Ecto neural progenitor cell (in vitro differentiated cells): ENCODE measurements at places on chromosomes 6 and 20.

DNA sequence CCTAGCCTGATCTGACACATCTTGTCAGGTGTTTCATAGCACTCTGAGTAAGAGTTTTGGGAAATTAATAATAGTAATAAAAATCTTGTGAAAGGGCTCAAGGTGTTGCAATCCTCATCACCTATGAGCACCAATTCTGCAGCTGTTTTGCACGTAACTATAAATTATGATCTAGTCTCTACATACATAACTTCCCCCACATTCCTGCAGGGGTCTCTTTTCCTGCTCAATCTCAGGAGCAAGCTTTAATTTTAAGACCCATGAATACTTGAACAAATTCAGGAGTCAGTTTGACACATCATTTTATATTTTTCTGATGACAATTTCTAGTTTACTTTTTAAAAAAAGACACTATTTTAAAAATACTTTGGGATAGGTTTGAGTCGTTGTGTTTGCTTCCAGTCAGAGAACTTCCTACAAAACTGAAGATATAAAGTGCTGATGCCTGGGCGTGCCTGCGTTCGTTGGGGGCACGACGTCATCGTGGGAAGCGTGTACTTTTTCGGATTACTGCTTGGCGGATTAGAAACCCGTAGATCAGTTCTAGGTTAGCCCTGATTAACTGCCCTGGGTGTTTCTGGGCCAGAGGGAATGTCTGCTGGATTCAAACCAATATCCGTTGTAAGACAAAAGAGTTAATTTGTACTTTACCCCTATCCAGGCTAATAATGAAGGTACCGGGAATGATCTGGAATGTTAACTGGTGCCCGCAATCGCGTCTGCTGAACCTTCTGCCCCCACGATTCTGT, 1.0 kb upstream of the E2F3 start:
- no peak for DNase-seq

DNA sequence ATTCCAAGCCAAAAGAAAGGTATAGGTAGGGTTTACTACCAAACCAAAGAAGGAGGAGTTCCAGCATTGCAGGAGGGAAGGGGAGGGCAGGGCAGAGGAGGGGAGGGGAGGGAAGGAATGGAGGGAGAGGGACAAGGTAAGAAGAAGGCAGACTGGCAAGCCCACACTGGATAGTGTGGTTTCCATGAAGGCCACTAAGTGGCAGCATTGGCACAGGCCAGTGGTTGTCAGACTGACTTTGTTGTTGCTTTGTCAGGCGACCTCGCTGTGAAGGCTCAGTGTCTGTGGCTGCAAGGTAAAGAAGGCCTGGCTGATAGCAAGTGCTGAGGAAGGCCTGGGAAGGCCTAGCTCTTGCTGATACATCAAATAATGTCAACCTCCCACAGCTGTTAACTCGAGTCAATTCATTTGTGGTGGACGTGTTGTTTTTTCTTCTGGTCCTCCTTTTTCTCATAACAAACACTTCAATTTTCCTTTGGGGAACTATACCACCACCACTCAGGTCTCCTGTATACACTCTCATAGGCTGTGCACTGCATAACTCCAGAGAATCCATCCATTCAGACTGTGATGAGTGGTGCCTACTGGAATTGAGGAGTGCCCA, 7.7 kb upstream of the ZNF334 start:
- DNase-seq, result peak; percentile 77

- DNase-seq, result no peak
Measured at GRCh38 chr6:79841577-79842375, 105.6 kb downstream of the ELOVL4 start.

- DNase-seq, result peak; percentile 72
Measured at GRCh38 chr6:3023663-3024483, 24.2 kb downstream of the NQO2 start.

- DNase-seq, result no peak
Measured at GRCh38 chr6:90493332-90493731, 93.5 kb downstream of the MAP3K7 start.

DNA sequence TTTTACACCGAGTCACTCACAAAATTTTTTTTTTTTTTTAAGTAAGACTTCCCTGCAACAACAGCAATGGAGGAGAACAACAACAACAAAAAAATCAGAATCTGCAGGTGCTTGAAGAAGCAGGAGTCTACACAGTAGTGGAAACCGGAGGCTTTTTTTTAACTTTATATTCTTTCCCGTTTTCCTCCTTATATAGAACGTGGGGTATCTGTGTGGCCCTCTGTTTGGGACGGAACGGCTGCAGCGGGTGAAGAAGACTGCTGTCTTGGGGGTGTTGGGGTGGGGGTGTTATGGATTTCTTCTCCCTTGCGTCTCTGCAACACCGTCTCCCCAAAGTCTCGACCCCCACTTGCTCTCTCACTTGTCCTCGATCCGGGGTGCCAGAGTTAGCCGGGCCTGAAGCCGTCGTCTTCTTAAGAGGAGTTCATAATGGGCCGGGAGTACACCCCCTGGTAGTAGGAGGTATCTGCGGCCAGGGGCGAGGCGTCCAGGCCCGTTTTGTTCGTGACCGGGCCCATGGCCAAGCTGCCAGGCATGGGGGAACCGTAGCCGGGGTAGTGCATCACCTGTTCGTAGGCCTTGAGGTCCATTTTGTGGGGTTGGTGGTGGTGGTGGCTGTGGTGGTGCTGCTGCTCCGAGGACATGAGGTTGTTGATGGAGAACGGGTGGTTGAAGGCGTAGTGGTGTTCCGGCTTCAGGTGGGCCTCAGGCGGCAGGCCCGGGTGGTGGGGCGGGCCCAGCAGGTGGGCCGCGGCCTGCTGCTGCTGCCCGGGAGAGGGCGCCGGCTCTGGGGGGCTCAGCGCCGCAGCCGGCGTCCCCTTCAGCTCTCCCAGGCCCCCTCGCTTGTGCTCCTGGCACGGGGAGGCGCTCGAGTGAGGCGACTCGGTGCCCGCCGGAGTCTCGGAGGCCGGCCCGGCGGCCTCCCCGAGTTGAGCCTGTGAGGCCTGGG, 2.7 kb downstream of the FOXA2 start:
- no peak for DNase-seq

DNA sequence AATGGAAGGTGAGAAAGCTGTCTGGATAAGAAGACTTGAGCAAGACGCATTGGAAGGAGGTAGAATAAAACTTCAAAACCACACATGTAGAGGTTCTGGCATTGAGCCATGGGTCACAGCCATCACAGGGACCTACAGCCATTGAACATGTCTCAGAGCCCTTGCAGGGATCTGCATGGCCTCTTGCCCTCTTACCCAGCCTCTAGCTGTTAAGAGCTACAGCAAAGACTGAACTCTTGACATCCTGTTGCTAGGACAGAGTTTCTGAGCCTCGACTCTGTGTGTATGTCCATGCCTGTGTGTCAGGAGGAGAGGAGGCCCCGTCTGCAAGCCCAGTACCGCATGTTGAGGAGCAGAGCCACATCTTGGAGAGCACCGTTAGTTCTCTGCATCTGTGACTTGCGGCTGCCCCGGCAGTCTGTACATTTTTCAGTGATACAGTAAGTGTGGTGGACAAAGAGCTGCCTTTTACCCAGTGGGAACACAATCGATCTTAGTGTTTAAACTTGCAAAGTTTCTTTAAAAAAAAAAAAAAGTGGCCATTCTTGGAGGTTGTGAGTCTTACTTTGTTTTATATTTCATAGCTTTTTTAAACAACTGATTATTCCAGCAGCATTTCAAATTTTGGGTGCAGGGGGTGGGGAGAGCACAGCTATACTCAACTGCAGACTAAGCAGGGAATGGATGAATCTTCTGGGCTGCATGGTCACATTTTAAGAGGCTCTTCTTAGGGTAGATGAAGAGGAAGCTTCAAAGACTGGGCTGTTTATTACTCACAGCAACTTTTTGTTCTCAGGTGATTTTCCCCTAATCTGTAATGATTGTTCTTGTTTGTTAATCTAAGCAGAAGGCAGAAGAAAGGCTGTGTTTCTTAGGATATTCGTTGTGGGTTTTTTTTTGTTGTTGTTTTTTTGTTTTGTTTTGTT, 88.5 kb downstream of the TBC1D7 start:
- no peak for DNase-seq

GRCh38 chr6:41449399-41450245, 96.6 kb upstream of the FOXP4 start:
- DNase-seq, result no peak

GRCh38 chr6:7311176-7311575, 1.8 kb downstream of the SSR1 start:
- DNase-seq, result no peak

DNA sequence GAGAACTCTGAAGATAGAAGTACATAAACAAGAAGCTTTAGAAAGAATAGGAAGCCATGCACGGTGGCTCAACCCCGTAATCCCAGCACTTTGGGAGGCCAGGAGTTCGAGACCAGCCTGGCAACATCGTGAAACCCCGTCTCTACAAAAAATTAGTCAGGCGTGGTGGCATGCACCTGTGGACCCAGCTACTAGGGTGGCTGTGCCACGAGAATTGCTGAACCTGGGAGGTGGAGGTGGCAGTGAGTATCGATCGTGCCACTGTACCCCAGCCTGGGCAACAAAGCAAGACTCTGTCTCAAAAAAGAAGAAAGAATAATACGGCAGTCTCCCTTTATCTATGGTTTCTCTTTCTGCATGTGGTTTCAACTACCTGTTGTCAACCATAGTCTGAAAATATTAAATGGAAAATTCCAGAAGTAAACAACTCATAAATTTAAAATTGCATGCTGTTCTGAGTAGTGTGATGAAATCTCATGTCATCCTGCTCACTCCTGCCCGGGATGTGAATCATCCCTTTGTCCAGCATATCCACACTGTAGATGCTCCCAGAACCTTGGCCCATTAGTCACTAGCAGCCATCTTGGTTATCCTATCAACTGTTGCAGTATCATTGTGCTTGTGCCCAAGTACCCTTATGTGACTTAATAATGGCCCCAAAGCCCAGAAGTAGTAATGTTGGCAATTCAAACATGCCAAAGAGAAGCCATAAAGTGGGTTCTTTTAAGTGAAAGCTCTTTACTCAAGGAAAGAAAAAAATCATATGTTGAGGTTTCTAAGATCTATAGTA, 22.1 kb downstream of the DEK start:
- no peak for DNase-seq

GRCh38 chr20:25042531-25043498, 15.1 kb downstream of the ACSS1 start:
- DNase-seq, result no peak

GRCh38 chr6:52392944-52393343, 27.2 kb upstream of the EFHC1 start:
- DNase-seq, result no peak

DNA sequence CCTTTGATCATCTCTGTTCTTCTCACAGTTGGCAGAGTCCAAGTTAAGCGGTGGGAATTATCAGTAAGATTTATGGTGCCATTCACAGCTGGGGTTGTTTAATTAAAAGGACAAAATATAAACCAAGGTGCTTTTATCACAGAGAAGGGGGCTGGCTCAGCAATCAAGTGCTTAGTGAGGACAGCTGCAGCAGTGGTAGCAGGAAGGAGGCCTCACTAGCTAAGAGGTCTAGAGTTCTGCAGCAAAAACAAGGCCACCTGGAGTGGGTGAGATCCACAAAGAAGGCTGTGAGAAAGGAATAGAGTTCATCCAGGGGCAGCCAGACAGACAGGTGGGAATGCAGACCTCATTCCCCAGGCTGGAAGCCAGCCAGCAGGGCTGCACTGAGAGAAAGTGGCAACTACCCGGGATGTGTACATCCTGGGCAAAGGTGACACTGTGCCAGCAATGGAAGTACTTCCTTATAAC, 37.1 kb downstream of the PIGU start:
- no peak for DNase-seq

DNA sequence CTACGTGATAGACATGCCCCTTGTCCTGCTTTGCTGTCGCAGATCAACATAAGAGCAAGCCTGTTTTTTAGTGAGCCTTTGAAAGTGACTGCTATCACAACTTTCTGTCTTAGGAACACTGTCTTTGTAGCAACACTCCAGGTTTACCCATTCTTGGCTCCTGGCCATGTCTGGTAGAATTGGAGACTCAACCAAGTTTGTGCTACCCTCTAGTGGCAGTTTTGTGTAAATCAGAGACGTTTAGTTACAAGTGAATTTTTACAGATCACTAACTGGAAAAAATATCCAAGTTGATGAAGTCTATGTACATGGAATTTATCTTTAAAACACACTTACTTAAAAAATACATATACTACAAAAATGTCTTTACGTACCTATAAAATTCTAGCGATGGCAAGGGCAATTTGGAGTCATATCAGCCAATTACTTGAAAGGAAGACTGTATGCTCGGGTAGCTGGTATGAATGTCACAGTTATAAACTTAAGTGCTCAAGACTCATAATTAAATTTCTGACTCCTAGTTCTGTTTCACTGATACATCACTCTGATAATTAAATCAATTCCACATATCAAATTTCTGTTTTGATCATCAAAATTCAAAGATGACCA, 101.4 kb downstream of the ADGB start:
- peak; percentile 47 for DNase-seq

DNA sequence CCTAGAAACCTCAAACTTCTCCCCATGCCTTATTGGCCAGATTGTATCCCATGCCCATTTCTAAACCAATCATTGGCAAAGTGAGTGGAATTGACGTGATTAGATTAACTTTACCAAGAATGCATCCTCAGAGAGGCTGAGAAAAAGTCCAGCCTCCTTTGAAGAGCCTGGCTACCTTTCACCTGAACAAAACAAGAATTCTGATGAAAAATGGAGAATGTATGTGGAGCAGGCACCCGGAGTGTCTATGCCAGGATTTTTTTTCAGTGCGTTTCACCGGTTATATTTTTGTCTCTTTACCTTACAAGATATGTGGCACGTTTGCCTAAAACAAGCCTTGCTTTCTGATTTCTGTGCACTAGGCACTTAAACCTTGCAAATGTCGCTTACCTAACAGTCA, 6.1 kb upstream of the TRAM2 start:
- DNase-seq, result no peak

GRCh38 chr20:22619806-22620205, 35.4 kb upstream of the FOXA2 start:
- no peak for DNase-seq

- no peak for DNase-seq
Measured at GRCh38 chr6:37239950-37240713, 17.4 kb upstream of the TBC1D22B start.

DNA sequence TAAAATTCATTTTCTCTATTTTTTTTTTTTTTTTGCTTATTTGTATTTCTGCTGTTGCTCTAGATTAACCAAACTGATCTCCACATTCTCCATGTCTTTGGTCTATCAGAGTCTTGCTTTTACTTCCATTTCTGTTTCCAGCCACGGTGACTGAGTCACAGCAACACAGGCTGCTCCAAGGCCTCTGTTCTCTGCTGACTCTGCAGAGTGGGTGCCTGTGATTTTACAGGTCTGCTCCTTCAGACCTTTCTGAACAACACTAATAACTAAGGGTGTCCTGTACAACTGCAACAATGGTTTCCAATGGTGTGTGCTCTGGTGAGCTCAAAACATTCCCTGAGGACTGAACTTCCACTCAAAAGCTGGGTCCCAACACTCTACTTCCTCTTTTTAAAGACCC, 102.3 kb upstream of the BMP2 start:
- DNase-seq, result no peak

GRCh38 chr6:120764312-120764711, 570.0 kb downstream of the TBC1D32 start:
- no peak for DNase-seq

- DNase-seq, result no peak
Measured at GRCh38 chr6:158496700-158497099, 63.2 kb upstream of the TMEM181 start.

DNA sequence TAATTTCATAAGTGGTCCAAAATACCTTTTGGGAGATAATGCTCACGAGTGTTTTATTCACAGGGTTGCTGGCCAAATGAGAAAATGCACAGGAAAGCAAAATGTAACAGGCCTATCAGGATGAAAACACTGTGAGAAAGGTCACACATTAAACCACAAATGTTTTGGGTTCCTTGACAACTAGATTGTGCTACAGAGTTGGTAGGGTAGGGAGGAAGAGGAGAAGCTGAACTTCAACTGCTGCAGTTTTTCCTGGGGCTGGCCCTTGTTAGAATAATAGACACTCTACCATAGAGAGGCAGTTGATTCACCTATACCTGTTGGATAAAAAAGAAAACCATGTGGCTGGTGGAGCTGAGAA, 28.1 kb upstream of the PAQR8 start:
- DNase-seq, result no peak
